ENCODE measurements at places on chromosomes 1 and 21.

DNA sequence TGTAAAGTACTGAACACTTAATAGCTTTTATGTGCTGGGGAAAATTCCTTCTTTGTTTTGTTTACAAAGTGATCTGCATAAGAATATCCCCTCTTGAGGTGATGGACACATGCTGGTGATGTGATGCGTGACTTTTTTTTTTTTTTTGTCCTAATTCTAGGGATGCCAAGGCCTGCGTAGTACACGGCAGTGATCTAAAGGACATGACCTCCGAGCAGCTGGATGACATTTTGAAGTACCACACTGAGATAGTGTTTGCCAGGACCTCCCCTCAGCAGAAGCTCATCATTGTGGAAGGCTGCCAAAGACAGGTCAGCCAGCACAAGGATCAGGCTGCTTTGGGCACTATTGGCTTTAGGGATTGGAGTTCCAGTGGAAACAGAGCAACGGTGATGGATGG lies 24.7 kb downstream of the ATP1A1 start:
- no peak for DNase-seq

- no peak for DNase-seq
Measured at GRCh38 chr21:38664841-38665240, 140.9 kb upstream of the ETS2 start.

GRCh38 chr1:36739703-36740289 lies 257.1 kb upstream of the CSF3R start:
- DNase-seq, result no peak

GRCh38 chr1:163668472-163668871 lies 346.7 kb downstream of the NUF2 start:
- no peak for DNase-seq

DNA sequence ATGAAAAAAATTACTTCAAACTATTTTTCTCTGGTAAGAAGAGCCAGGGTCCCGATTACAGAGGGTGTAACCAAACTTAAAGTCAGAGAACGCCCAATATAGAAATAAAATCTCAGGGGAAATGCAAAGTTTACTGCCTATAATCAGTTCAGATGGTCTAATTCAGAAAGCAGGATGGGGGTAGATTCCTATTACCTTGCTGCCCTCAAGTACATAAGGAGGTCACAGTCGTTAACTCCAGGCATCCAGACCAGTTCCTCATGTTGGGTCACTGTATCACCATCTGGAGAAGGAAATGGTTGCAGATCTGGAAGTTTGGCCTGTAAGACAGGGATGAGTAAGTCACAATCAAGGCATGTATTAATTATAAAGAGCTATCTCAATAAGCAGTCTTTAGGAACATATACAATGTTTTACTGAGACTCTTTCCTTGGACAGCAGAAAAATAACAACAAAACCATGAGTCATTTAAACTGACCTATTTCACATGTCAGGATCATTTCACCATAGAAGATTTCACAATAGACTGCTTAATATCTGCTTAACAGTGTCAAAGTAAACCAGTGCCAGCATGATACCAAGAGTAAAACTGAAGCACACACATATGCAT lies 179.4 kb downstream of the SLC45A1 start:
- DNase-seq, result no peak

- DNase-seq, result no peak
Measured at GRCh38 chr1:205111354-205111753, 10.4 kb downstream of the RBBP5 start.

GRCh38 chr1:169890761-169891538 lies 2.7 kb downstream of the SCYL3 start:
- DNase-seq, result no peak

DNA sequence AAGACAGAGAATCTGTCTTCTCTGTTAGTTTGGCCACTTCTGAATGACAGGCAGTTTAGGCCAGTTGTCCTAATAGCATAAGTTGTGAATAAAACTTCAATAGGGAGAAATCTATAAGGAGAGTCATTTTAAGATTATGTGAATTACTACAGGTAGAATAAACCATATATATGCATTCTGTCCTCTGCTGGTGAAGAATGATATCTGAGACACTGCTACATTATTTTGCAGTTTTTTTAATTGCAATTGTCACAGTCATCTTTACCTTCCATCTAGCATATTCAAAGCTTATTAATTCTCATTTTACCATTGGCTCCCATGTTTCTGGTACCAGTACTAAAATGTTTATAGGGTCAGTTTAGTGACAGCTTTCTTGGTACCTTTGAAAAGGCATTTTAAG lies 519.6 kb upstream of the DEPDC1 start:
- DNase-seq, result no peak

DNA sequence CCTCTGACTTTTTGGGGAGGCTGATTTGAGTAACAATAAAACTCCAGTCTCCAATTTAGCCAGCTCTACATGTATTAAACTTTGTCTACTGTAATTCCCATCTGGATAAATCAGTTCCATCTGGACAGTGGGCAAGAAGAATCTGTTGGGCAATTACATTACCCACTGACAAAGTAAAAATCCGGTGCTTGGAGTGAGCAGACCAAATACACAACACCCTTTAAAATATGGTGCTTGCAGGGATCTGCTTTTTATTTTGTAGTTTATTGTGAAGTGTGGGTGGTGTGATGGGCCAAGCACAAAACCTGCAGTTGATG lies 8.9 kb upstream of the CD55 start:
- DNase-seq, result no peak

GRCh38 chr1:237760951-237761350 lies 129.8 kb downstream of the ZP4 start:
- no peak for DNase-seq

DNA sequence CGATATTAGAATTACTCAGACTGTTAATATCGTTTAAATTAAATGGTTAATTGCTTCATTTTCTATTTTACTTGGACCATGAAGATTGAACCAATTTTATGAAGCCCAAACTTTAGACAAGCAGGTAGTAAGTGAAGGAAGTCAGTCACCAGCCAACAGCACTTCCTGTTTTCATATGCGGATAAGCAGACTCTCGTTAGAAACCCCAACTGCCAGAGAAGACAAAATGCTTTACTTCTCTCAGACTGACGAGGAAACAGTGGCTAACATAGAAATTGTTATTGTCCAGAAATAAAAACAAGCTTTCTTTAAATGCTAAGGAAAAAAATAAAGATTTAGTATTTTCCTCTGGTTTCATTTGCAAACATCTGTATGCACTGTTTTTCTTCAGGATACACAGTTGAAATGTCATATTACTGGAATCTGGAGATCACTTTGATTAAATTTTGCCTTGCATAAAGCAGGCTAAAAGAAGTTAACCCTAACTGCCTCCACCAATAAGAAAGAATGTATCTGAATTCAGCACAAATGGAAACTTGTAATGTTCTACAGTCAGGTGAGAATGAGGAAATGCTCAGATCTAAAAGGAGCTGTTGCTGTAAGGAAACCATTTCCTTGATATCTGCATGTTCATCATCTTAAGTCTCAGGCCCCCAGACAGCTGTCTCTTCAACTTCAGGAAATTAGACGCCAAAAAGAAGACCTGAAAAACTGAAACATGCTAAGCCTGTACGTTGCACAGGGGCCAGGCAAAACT lies 129.8 kb upstream of the SAMSN1 start:
- DNase-seq, result no peak

- DNase-seq, result no peak
Measured at GRCh38 chr1:244150071-244150470, 99.0 kb downstream of the ZBTB18 start.

DNA sequence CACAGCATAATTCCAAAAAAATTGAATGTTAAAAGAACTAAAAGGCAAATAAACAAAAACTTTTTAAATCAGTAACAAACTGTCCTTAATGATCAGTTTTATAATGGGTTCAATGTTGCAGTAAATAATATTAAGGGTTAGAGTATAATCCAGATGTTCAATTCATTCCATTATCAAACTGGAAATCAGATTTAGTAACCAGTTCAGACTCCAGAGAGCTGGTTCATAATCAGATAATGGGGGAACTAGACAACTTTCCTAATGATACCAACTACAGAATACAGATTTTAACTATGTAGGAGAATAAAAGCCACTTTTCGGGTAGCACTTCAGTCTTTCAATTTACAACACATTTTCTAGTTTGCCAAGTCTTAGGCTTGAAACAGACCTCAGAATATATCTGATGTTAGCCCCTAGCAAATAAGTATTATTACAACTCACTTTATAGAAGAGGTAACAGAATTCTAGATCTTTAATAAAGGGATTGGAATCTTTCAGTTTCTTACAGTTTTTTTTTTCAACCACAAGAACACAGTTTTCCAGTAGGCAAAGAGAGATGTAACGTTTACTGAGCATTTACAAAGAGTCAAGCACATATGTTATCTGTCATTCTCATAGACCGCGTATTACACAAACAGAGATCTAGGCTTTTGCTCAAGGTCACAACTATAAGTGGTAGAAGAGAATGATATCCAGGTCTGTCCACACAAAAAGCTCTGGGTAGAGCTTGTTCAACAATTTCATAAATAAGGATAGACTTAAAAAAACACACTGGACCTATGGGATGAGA lies 1.9 kb upstream of the DCAF6 start:
- no peak for DNase-seq

DNA sequence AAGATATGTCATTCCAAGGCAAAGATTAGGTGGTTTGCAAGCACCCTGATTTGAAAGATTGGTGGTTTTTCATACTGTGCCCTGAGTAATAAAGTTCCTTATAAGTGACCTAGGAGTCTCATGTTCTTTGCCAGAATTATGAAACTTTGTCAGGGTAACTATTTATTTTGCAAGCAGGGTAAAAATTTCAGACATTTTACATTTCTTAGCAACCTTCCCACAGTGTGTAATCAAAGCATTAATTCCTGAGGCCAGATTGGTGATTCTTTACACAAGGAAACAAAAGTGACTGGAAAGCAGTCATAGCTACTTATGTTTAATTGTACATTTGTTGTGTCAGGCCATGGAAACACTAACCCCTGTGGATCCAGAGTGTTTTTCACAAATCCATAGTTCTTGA lies 998.0 kb upstream of the B3GALT2 start:
- DNase-seq, result no peak

DNA sequence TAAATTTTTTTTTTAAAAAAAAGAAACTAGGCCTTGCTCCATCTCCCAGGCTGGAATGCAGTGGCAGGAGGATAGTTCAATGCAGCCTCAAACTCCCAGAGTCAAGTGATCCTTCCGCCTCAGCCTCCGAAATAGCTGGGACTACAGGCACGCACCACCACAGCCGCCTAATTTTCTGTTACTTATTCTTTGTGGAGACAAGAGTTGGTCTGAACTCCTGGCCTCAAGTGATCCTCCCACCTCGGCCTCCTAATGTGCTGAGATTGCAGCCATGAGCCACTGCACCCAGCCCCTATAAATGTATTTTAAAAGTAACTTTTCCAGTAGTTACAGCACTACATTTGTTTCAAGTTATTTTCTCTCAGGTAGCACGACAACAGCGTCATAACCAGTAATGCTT lies 2.3 kb downstream of the BRWD1 start:
- DNase-seq, result no peak

GRCh38 chr1:100736324-100736723 lies 16.8 kb downstream of the VCAM1 start:
- no peak for DNase-seq

DNA sequence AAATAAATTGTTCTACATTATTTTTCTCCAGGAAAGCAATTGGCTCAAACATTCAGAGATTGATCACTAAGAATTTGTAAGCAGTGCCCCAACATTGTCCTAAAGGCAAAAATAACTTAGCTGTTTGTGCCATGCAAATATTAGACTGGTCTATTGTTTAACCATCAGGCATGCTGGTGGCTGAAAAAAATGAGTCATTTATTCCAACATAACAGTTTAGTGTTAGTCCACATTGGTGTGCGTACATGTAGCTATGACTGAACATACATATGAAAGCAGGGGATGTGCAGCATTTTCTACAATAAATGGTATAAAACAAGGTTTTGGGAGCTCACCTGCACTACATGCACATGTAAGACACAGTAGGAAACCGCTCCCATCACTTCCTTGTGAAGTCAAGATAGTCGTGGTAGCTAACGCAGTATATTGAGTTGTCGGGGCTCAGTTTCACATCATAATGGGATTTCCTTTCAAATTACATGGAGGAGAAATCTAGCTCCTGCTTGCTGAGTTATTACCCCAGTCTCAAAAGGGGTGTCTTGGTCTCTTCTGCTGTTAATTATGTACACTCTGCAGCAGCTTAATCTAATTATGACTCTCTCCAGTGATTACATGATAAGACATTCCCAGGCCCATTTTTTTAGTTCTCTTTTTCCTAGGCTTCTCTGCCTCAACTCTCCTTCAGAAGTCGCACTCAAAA lies 199.4 kb downstream of the LYPLAL1 start:
- no peak for DNase-seq

DNA sequence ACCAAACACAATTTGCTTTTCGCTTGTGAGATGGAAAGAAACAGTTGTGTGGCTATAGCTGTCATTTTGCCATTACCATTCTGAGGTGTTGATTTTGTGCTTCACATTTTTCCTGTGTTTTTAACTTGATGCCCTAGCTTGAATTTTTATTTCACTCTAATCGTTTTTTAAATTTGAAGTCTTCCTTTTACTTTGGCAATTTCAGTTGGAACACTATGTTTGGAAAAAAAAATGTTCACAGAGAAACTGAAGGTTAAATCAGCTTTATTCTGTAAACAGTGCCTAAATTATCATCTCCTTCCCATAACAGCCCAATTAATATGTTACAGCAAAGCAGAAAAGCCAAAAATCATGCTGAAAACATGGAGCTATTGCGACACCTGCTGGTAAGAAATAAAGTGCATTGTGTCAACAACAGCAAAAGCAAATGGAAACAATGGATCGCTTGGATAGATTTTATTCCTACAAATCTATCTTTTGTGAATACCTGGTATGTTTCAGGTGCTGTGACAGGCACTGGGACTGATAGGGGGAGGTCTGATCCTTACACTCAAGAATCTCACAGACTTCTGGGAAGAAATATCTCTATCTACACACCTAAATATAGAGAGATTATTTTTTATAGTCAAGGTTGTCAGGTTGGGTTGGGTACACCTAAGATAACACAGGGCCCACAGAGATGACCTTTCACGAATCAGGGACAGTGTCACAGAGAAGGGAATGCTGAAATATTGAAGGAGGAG lies 16.2 kb upstream of the ERICH3 start:
- DNase-seq, result peak; percentile 14

- no peak for DNase-seq
Measured at GRCh38 chr1:201946224-201946908, at the start of gene LMOD1. TSS of gene LMOD1 (minus strand) at chr1:201946548. CDS start at chr1:201946340, 208 bp downstream.

DNA sequence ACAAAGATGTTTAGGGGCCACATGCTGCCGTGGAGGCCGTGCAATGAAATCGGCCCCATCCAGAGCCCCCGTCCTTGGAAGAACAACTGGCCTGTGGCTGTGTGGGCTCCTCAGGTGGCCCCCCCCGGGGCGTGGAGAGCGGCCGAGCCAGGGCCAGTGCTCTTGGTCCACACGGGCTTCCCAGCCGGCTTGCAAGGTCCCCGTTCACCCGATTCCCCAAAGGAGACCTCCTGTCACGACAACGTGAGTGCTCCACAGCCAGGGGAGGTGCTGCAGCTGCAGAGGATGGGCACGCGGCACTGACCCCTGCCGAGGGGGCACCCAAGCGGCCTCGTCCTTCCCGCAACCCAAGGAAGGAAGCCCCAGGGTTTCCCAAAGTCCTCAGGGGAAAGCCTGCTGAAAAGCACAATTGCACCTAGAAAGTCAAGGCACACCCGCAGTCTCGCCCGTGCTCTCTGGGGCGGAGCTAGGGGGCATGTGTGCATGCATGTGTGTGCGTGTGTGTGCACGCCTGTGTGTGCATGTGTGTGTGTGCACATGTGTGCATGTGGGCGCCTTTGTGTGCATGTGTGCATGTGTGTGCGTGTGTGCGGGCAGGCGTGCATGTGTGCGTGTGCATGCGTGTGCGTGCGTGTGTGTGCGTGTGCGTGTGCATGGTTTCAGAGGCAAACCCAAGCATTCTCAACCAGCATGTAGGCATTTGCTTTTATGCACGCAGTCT lies 48.2 kb downstream of the SLX9 start:
- DNase-seq, result no peak

All from stimulated activated CD8-positive, alpha-beta memory T cell treated with anti-CD3 and anti-CD28 coated beads, Interleukin-15, amount 100 ng/mL, for 1 hour (primary cell).